ENCODE measurements at places on chromosomes 11 and 22. TPM values are rescaled to one million over a fixed set of nuclear protein-coding genes. Genes with fewer than 3 reads are reported as not detected.

- no peak for ATAC-seq
Measured at GRCh38 chr11:11567936-11568650, 53.7 kb downstream of the GALNT18 start.

DNA sequence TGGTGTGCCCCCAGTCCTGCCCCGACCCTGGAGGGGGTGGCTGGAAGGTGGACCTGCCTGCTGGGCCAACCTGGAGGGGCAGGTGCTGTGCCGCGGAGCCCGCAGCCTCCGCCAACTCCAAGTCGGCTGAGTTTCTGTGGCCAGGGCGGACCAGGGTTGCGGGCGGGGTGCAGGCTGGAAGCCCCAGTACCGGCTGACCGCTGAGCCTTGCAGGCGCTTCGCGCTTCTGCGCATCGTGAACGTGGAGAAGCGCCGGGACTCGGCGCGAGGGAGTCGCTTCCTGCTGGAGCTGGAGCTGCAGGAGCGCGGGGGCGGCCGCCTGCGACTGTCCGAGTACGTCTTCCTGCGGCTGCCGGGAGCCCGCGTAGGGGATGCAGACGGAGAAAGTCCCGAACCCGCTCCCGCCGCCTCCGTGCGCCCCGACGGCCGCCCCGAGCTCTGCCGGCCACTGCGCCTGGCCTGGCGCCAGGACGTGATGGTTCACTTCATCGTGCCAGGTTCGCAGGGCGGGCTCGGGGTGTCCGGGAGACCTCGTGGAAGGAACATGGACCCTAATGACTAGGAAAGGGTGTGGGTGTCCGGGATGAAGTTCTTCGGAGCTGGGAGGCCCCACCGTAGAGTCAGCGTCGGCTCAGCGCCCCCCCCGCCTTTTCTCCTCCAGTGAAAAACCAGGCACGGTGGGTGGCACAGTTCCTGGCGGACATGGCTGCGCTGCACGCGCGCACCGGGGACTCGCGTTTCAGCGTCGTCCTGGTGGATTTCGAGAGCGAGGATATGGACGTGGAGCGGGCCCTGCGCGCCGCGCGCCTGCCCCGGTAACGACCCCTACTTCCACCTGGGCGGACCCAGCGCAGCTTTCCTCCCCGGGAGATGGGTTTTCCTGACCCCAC is 10.2 kb downstream of the B4GALNT4 start:
- no peak for ATAC-seq

- no peak for ATAC-seq
Measured at GRCh38 chr11:78901831-78902230, 327.2 kb upstream of the NARS2 start.

Gene BIK
- total RNA-seq: not detected

DNA sequence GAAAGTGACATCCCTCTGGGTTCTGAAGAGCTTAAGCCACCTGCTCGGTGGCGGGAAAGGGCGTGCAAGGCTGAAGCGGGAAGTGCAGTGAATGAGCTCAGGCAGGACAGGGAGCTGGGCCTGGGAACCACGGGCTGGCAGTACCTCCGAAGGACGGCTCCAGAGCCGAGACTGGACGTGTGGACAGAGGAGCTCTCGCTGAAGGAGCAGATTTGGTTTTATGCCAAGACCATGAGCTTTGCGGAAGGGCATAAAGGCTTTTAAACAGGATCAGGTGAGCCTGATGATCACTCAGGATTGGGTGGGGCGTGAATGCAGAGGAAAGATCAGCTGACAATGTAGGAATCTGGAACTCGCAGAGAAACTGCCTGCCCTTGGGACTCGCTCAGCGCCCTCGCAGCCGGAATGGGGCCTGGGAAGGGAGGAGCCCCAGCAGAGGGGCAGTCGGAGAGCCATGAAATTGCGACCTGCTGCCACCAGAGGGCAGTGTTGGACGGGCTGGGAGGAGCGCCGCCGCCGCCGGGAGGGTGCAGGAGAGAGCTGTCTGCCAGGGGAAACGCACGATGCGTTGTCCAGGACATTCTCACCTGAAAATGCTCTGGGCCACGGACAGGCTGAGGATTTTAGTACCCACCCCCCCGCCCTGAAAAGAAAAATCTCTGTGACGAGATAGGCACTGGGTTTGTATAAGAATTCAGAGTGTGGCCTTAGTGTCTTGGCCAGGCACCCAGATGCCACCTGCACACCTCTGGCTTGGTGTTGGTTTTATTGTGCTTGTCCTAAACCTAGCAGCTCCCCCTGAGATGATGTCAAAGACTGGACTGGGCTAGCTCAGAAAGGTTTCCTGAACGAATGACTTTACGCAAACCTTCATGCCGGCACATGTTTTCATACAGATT is 324.4 kb downstream of the NTM start:
- peak; percentile 88 for ATAC-seq

Data from gastroesophageal sphincter (tissue), 4 donors.